Peyer's patch (tissue), 4 donors: ENCODE measurements at places on chromosomes 16 and 17. TPM values are rescaled to one million over a fixed set of nuclear protein-coding genes. Genes with fewer than 3 reads are reported as not detected.
A peak's percentile ranks its signal among the peaks of the same experiment; 100 is the strongest.

GRCh38 chr16:87436225-87437172 is 44.4 kb downstream of the MAP1LC3B start:
- no peak for DNase-seq

- no peak for DNase-seq
These were observed 42.4 kb upstream of the MTMR4 start for GRCh38 chr17:58556833-58557250.

DNA sequence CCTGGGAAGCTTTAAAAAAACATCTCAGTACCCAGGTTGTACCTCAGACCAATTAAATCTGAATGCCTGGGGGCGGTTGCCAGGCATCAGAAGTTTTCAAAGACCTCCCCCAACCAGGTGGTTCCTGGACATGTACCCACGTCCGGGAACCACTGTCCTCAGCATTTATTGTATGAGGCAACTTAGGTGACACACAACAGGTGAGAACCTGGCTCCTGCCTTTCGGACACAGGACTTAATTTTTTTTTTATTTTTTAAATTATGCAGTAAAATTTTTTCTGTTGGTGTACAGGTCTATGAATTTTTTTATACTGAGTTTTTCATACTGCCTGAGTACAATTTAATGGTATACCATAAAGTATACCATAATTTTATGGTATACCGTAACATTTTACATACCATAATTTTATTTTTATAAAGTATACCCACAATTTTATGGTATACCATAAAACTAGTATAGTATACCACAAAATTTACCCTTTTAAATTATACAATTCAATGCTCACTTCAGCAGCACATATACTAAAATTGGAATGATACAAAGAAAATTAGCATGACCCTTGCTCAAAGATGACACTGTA is 38.7 kb upstream of the DHX8 start:
- DNase-seq, result no peak

GRCh38 chr16:87233928-87234327 is 83.3 kb downstream of the C16orf95 start:
- no peak for DNase-seq

- DNase-seq, result no peak
These were observed 2.8 kb upstream of the DNAI2 start for GRCh38 chr17:74271281-74271680.

GRCh38 chr17:42895185-42895555 is 5.4 kb upstream of the G6PC1 start:
- no peak for DNase-seq

DNA sequence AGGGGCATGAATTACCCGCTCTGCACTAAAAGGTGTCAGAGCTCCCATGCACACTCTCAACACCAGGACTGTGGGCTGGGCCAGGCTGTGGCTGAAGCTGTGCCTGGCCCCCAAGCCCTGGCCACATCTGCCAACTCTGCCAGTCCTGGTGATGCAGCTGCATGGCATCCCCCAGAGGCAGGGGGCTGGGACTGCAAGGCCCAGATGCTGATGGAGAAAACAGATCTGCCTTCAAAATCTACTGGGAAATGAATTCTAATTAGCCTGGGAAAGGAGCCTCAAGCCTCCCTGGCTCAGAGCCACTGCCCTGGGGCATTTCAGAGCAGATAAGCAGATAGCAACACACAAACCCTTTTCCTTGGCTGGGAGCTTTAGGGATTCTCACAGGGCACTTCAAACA is 3.4 kb downstream of the CHST6 start:
- DNase-seq, result no peak

DNA sequence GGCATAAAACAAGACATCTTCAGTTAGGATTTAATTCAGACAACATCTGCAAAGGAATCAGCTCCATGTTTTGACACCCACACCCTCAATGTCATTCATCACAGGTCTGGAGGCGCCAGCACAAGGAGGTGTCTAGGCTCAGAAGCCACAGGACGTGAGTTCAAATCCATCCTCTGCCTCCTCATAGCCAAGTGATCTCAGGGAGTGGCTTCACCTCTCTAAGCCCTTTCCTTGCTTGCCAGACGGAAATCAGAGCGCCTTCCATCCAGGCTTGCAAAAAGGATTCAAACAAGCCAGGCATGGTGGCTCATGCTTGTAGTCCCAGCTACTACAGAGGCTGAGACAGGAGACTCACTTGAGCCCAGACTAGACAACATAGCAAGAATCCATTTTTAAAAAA is 84.6 kb downstream of the GSG1L start:
- peak; percentile 10 for DNase-seq

- peak; percentile 58 for DNase-seq
These were observed 57.0 kb downstream of the PITPNC1 start for GRCh38 chr17:67434061-67434525.

GRCh38 chr17:19295473-19296135 is 58.4 kb downstream of the EPN2 start:
- no peak for DNase-seq

- no peak for DNase-seq
These were observed 2.3 kb upstream of the RPH3AL start for GRCh38 chr17:354651-355556.

DNA sequence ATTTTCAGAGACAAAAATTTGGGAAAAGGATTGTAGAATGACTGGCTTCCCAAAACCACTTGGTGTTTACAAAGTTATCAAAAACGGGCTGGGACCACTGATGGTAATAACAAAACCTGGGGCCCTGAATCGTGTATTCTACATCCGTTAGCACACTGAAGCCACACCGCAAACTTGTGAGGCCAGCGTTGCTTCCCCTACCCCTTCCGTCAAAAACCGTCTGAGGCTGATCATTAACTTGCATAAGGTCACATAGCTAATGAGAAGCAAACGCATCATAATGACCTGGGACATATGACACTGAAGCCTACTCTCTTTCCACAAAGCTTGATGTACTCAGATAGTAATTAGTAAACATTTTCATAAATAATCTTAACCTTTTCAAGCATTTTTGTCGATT is 704.3 kb downstream of the MAF start:
- DNase-seq, result peak; percentile 26

GRCh38 chr17:64382061-64382583 is 8.5 kb downstream of the PECAM1 start:
- peak; percentile 6 for DNase-seq

- no peak for DNase-seq
These were observed 6.7 kb downstream of the BBS2 start for GRCh38 chr16:56513091-56513490.

DNA sequence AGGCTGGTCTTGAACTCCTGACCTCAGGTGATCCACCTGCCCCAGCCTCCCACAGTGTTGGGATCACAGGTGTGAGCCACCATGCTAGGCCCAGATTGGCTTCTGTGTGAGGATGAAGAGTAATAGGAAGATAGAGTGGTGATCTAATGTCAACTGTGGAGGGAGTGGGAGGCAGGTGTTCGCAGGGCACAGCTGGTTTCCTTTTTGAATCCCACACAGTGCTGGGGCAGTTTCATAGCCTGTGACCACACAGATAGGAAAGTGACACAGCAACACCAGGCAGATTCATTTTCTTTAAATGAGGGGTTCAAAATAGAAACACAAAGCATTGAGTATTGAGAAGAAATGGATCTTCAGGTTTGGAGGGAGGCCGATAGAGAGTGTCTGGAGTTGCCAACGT is 540.3 kb downstream of the WWOX start:
- no peak for DNase-seq

GRCh38 chr16:21950782-21951521 is 2.2 kb upstream of the UQCRC2 start:
- no peak for DNase-seq

GRCh38 chr17:34706029-34706428 is 126.6 kb downstream of the TMEM132E start:
- DNase-seq, result no peak

GRCh38 chr16:66295761-66296546 is 70.5 kb upstream of the CDH5 start:
- DNase-seq, result peak; percentile 28

DNA sequence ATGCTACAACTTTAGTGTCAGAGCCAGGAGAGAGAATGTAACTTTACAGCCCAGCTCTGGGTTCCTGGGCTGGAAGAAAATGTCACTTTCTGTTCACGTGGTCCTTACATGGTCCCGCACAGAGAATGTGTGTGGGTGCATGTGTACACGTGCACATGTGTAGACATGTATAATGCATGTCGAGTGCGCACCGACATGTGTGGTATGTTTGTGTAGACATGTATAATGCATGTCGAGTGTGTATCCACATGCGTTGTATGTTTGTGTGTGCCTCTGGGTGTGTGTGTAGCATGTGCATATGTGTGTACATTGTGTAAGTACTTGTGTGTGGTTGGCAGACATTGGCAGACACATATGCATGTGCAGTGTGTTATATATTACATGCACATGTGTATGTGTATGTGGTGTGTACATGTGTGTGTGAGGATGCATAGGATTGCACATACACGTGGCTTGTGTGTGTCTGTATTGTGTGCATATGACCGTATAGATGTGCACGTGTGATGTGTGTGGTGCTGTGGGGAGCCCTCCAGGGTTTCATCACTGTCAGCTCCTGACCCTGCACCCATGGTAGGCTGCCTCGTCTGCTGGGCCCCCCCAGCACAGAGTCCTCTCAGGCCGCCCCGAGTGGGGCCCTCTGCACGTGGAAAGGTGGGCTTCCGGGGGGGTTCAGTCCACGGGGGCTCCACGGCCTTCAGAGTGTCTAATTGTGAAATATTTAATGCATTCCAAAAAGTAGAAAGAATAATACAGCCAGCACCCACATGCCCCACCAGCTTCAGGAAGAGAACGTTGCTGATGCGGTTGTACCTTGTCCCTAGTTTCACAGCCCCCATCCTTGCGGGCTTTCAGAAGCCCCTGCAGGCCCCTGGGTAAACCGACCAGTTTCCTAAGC is 214.2 kb upstream of the GSE1 start:
- DNase-seq, result no peak

GRCh38 chr16:1792836-1793577 is 498 bp downstream of the IGFALS start:
- no peak for DNase-seq

- DNase-seq, result no peak
These were observed 29.0 kb downstream of the IRF8 start for GRCh38 chr16:85927959-85928358.

- DNase-seq, result no peak
These were observed 6.1 kb upstream of the STAC2 start for GRCh38 chr17:39231591-39232551.

- DNase-seq, result peak; percentile 55
These were observed 6.2 kb downstream of the SLC12A3 start for GRCh38 chr16:56871172-56871593.

- DNase-seq, result no peak
These were observed 1.6 kb upstream of the KCNJ12 start for GRCh38 chr17:21374441-21375161.

- DNase-seq, result no peak
These were observed 151.5 kb upstream of the SDK2 start for GRCh38 chr17:73795730-73796129.

- DNase-seq, result no peak
These were observed 8.4 kb upstream of the LGALS3BP start for GRCh38 chr17:78988152-78988551.

- DNase-seq, result no peak
These were observed 101.5 kb downstream of the SEC14L1 start for GRCh38 chr17:77242118-77242851.

DNA sequence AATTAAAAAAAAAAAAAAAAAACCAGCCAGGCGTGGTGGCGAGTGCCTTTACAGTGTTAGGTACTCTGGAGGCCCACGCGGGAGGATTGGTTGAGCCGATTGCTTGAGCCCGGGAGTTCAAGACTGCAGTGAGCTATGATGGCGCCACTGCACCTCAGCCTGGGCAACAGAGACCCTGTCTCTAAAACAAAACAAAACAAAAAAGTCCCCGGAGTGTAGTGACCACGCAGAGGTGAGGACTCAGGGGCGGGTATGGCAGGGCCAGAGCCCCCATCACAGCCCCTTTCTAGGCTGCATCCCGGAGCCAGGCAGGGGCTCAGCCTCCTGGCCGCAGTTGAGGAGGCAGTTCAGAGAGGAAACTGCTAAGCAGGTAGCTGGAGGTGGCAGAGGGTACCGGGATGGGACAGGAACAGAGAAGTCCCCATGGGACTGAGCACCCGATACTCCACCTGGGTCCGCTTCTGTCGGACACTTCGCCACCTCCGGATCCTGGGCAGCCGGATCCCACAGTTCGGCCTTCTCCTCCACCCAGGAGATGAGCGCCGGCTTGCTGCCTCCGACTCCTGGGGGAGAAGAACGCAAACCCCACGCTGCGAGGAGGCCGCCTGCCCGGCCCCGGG is 800 bp downstream of the ZNF747 start:
- DNase-seq, result no peak

DNA sequence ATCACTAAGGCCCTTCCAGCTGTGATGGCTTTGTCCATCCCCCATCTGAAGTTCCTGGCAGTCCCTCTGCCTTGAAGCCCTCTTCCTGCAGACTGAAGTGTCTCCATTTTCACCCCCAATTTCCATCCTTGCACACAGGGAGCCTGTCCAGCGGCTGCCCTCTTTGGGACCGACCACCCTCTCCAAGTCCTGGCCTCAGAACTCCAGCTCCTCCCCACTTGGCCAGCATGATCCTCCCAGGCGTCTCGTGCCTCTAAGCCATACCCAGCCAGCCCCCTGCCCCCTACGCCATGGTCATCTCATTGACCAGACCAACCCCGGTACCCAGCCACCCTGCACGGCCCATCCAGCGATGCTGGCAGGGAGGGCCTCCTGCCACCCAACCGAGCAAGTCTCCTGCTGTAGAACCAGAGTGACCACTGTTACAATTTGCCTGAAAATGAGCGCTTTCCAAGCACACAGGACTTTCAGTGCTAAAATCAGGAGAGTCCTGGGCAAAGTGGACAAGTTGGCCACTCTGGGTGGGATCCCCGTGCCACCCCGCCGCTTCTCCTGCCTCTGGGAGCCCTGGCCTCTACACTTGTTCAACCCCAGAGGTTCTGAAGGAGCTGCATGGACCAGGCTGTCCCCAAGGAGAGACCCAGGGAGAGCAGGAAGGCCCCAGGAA is 362.0 kb downstream of the SEC14L1 start:
- DNase-seq, result peak; percentile 46

- no peak for DNase-seq
These were observed 33.1 kb downstream of the LMF1 start for GRCh38 chr16:937723-938122.

GRCh38 chr17:17818088-17818526 is 18.7 kb downstream of the SREBF1 start:
- DNase-seq, result peak; percentile 84

The HOXB7 gene
- 22.8 TPM for total RNA-seq

The KREMEN2 gene
- 1.6 TPM for total RNA-seq

The CDK3 gene
- total RNA-seq, result 11.7 TPM

The ITGAD gene
- total RNA-seq, result not detected

The SPN gene
- total RNA-seq, result 3.0 TPM

The MLST8 gene
- 95.7 TPM for total RNA-seq

The CD300C gene
- not detected for total RNA-seq

The SEPTIN12 gene
- not detected for total RNA-seq

The MGRN1 gene
- 83.3 TPM for total RNA-seq

The OSGIN1 gene
- 99.7 TPM for total RNA-seq

The SPECC1 gene
- 72.1 TPM for total RNA-seq

The GSG1L gene
- not detected for total RNA-seq

The CA4 gene
- not detected for total RNA-seq

The KRTAP2-1 gene
- not detected for total RNA-seq

The PRDM7 gene
- not detected for total RNA-seq

The HOXB3 gene
- 68.1 TPM for total RNA-seq
